ENCODE measurements at places on chromosomes 5 and 9.

DNA sequence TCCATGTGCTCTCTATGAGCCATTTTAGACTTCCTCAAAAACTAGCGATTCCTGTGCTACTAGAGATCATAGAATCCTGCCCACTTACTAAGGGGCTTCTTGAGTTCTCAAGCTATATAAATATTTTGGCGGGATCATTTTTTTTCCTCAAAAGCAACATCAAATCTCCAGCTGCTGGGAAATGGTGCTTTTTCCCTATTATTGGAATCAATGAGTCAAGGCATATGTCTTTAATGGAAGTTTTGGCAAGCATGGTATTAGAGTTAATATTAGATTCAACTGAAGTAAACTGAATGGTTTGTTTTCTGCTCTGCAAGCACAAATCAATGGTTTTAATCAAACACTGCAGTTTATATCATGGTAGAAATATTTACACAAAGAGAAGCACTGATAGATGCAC is 369.9 kb upstream of the PTGER4 start:
- no peak for DNase-seq

DNA sequence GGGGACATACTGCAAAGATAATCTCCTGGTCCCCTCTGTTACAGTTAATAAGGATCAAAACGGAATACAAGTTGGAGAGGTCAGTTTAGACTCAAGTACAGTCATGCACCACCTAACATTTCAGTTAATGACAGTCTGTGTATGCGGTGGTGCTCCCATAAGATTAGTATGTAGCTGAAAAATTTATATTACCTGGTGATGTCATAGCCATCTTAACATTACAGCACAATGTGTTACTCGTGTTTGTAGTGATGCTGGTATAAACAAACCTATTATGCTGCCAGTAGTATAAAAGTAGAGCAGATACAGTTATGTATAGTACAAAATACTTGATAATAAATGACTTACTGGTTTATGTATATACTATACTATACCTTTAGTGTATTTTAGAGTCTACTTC is 207.9 kb downstream of the GDNF start:
- DNase-seq, result no peak

GRCh38 chr9:114223564-114224246 is 68.4 kb downstream of the COL27A1 start:
- no peak for DNase-seq

DNA sequence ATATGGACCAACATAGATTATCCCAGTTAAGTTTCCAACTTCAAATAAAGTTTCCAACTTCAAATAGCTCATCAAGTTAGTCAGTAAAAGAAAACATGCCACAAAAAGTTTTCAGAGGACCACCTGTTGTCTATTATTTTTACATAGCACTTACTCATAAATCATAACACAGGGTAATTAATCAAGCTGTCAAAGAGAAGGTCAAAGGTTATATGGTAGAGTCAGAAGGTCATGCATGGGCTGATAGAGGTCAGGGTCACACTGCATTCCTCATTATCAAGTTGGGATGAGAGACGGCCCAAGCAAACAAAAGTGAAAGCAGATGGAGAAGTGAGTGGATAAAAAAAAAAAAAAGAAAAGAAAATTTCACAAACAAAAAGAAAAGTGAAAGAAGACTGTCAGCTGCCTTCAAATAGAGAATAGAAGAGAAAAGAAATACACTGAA is 145.5 kb upstream of the POU5F2 start:
- DNase-seq, result no peak

All from CD4-positive, alpha-beta T cell treated with Interleukin-17A for 4 hours (primary cell).